ENCODE measurements at places on chromosomes 1 and 21.

GRCh38 chr21:39715804-39716397 lies 29.1 kb upstream of the IGSF5 start:
- no peak for DNase-seq

GRCh38 chr1:14969006-14969405 lies 184.5 kb upstream of the TMEM51 start:
- DNase-seq: no peak

DNA sequence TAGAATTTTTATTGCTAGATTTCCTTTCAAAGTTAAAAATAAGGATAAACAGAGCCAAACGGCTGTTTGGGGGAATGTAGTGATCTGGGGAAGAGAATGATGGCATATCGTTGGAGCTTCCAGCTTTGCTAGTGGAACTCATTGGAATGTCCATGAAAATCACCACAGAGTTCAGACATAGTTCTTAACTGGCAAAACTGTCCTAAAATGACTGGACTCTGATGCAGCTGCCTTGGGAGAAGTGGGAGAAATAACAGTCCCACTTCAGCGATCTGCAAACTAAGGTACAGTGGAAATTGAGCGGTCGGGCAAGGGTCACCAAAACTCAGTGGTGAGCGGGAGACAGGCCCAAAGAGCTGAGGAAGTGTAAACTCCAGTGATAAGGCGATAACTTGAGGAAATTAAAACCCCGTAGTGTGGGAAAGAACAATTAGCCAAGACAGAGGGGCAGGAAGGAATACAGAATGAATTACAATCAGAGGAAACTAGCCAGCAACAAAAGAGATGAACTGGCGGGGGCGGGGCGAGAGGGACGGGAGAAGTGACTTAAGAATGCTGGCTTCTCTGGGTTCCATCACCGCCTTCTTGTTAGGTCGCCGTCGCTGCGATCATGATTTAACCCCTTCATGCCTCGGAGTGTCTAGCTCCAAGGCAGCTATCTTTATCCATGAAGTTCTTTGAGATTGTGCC lies 89.8 kb upstream of the ARHGAP29 start:
- peak; percentile 65 for DNase-seq

DNA sequence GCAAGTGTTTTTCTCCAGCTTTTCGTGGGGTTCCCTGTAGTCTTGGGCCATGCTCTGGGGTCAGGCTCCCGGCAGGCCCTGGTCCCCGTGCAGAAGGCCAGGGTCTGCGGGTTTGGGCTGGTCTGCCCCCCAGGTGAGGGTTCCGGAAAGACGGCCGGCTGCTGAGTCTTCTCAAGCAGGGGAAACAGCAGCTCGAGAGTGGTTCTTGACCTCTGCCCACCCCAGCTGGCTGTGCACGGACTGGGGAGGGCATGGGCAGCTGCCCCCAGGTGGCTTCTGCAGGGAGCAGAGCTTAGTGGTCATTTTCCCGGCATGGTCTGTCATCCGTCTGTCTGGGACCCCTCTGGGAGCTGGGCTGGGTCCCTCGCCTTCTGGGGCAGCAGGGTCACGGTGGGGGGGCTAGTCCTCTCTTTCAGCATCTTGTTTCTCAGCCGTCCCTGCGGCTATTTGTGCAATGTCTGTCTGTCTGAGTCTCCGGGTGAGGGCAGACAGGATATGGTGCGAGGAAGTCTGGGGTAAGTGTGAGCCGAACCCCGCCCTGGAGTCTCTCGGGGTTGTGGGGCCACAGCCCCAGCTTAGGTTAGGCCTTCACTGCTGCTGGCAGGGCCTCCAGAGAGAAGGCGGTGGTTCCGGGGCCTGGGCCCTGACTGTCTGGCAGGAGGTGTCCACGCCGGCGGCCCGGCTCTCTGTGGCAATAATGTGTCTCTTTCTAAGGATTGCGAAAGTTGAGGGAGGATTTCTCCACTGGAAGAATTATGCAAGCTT lies 6.1 kb downstream of the SKI start:
- DNase-seq: peak; percentile 96

GRCh38 chr1:84753516-84754385 lies 63.5 kb upstream of the SSX2IP start:
- peak; percentile 58 for DNase-seq

DNA sequence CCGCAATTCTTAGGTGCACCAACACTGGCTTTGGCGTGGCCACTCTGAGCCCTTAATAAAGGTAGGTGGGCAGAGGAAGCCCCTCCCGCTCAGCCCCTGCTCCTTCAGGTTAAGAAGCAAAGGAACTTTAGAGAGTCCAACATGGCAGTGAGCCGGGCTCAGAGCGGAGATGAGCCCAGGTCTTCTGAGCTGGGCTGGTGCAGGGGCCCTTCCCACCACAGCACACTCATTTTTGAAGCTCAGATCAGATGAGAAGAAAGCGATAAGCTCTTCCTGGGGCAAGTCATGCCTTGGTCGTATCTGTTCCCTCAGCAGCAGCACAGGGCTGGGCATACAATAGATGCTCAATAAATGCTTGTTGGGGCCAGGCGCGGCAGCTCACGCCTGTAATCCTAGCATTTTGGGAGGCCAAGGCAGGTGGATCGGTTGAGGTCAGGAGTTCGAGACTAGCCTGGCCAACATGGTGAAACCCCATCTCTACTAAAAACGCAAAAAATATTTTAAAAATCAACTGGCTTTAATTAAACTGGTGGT lies 51.1 kb upstream of the TARDBP start:
- no peak for DNase-seq

DNA sequence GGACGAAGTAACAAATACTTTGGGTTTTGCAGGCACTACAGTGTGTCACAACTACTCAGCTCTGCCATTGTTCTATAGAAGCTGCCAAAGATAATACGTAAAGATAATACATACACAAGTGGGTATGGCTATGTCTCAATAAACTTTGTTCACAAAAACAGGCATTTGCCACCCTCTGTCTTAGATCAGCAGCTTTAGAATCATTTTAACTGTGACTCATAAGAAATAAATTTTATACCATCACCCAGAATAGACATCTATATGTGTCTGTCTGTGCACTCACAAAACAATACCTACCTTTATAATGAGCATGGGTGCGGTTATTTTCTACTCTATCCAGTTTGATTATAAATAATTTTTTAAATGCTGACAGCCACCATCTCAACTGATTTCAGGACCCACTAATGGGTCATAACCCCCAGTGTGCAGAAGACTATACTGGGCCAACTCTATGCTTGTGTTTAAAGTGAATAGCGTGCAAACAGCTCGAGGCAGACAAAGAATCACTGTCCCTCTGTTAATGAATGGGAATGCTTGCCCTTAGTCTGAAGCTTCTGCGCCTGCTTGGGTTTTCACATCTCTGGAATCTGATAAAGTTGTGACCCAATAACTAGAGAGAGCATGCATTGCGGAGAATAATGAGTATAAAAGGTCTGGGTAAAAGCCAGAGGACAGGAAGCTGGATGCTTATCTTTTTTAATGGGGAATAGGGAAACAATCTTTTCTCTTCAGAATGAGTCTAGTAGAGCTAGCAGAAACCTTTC lies 216.2 kb downstream of the PLPP3 start:
- no peak for DNase-seq

DNA sequence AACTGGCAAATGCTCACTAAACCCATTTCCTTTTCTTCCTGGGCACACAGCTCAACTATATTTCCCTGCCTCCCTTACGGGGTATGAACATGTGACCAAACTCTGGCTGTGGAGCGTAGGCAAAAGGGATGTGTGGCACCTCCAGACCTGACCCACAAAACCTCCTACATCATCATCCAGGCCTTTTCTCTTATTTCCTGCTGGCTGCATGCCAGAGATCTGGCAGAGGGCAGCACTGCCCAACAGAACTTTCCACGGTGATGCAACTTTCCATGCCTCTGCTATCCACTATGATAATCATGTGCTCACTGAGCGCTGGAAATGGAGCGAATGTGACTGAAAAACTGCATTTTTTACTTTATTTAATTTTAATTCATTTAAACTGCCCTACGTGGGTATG lies 99.6 kb upstream of the CACNA1E start:
- no peak for DNase-seq

Data from psoas muscle (tissue), 8 donors.